ENCODE measurements at places on chromosomes 12 and 14.
A peak's percentile ranks its signal among the peaks of the same experiment; 100 is the strongest.

GRCh38 chr12:28177461-28177860, 12.8 kb upstream of the CCDC91 start:
- DNase-seq, result no peak

- DNase-seq, result no peak
Observed at GRCh38 chr14:57058319-57058718, 210.4 kb downstream of the EXOC5 start.

- DNase-seq, result no peak
Observed at GRCh38 chr12:58924652-58925051, 4.3 kb upstream of the LRIG3 start.

DNA sequence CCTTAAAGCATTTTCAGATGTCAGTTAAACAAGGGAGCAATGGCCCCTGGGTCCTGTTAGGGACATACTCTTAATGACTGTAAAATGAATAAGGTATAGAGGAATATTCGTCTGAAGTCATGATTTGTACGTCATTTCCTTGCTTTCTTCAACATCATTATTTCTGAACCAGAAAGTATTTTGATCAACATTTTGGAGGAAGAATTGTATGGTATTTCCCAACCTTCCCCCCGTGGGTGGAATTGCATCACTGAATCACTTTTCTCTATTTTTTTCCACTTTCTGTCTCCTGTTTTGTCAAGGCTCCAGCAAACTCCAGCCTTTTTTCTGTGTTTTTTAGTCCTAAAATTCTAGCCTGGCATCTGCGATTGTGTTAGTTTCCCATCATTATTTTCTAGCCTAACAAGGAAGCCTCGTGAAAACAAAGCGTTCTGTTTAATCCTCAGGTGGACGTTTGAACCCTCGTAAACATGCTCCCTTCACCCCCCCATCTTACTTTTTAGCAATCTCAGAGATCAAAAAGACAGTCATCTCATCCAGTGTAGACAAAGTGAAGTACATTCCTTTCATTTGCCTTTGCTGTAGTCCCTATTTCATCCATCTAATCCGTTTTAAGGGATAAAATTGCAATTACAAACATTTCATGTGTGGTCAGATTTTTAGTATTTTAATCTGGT, 62.3 kb downstream of the ETV6 start:
- DNase-seq, result no peak

- DNase-seq, result no peak
Observed at GRCh38 chr14:65297744-65298143, 114.8 kb upstream of the FUT8 start.

DNA sequence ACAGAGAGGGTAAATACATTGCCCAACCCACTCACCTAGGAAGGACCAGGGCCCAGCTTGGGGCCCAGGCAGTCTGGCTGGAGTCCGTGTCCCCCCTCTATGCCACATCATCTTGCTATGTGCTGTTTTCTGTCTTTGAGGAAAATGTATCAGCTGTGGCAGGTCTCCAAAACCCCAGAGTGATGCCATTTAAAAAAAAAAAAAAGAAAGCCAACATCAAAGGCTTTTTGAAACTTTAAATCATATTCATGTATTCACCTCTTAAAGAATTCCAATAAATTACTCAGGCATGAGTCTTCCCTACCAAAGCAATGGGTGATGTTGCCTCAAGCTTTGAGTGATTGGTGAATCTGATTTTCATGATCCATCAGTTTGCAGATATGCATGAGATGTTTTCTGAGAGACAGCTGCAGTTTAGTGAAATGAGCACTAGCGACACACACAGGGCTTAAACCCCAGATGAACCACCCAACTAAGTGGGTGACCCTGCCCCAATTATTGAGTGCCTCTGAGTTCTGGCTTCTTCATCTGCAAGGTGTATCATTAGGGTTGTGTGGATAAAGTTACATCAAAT, 6.1 kb downstream of the KRT81 start:
- DNase-seq, result no peak

DNA sequence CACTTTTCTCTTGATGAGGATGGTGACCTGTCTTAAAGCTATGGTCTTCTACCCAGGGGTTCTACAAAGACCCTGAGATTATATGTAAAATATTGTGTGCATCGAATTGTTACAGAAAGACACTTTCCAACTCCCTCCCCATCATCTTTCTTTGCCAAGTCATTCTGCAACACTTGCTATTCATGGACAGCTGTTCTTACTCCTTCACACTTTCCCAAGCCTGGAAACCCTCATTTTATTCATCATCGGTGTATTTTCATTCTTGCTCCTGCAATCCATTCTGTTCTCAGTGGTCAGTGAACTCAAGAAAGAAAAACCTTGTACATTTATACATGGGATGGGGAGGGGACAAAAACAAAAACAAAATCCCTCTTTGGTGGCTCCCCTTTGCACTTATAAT, 90.5 kb upstream of the STXBP6 start:
- no peak for DNase-seq

GRCh38 chr12:6792522-6793201, 3.3 kb downstream of the CD4 start:
- DNase-seq, result no peak

DNA sequence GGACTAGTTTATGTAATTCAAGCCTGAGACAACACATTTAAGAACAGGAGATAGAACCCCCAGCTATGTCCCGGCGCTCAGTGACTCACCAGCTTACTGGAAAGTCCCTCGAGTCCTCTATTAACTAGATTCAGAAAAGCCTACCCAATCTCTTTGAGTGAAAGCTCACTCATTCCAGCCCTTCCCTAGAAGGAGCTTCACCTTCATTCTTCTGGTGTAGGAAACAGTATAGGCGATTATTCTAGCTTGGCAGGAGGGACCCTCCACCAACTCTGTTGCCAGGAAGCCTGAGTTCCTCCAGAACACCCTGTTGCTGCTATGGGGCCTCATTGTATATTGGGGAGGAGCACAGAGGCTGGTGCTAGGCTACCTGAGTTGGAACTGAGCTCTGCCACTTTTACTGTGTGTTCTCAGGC, 57.2 kb upstream of the AEBP2 start:
- peak; percentile 31 for DNase-seq

DNA sequence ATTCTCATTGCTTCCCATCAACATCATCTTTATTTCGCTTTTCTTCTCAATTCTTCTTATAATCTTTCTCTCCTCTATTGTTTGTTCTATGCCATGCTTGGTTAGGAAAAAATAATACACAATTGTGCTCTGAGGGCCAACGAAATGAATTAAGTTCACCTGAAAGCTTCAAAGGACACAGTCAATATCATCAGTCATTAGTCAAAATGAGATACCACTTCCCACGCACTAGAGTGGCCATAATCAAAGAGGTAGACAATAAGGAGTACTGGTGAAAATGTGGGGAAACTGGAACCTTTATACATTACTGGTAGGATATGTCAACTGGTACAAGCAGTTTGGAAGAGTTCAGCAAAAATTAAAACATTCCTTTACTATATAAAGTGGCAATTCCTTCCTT, 91.5 kb downstream of the TMTC1 start:
- DNase-seq, result no peak

DNA sequence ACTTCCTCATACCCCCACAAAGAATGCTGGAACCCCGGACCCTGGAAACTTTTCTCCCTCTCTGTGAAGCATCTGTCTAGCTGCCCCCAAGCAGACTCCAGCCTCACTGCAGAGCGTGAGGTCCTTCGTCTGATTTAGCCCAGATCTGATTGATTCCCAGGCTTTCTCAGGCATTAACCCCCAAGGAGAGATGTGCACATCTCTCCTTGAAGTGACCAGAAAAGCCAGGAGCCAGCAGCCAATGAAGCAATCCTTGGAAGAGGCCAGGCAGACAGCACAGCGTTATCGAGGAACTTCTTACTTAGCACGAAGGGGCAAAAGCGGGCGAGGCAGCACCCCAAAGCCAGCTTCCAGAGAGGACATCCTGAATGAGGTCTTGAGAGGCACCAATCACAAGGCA, 100.7 kb downstream of the ZFP36L1 start:
- no peak for DNase-seq

- DNase-seq, result no peak
Observed at GRCh38 chr14:100146531-100147091, 12.8 kb downstream of the DEGS2 start.

DNA sequence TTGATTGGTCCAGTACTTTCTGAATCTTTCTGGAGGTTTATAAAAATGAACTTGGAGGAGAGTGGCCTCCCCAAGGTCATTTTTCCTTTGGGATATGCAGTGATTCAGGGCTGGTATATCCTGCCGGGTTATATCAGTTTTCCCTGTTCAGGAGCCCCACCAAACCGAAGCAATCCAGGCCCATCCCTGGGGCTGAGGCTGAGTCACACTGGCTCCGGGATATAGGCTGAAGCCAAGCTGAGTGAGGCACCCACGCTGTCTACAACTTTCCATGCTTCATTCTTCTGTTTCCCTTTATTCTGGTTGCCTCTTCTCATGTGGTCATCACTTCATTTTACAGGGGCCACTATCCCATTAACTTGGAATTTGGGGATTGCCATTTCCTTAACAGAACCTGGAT, 3.4 kb downstream of the SSPN start:
- no peak for DNase-seq

- no peak for DNase-seq
Observed at GRCh38 chr12:130993759-130994670, 40.3 kb downstream of the ADGRD1 start.

- no peak for DNase-seq
Observed at GRCh38 chr12:7146228-7146627, 16.1 kb downstream of the CLSTN3 start.

DNA sequence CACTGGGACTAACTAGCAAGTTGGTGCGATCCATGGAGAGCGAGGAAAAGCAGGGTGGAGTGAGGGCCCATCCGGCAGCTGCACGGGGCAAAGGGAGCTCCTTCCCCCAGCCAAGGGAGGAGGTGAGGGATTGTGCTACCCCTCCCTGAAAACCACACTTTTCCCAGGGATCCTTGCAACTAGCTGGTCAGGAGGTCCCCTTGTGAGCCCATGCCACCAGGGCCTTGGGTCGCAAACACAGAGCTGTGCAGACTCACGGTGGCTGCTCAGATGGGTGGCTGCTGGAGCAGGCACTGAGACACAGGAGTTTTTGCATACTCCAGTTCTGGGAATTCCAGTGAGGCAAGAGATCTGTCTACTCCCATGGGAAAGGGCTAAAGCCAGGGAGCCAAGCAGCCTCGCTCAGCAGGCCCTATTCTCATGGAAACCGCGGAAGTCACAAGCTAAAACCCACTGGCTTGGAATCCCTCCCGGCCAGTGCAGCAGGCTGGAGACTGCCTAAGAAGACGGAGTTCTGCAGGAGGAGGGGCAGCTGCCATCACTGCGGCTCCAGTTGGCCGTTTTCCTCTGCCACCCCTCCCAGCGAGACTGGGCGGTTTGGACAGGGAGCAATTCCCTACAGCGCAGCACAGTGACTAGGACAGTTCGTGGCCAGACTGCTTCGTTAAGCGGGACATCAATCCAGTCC, 10.9 kb upstream of the ZNF705A start:
- no peak for DNase-seq

DNA sequence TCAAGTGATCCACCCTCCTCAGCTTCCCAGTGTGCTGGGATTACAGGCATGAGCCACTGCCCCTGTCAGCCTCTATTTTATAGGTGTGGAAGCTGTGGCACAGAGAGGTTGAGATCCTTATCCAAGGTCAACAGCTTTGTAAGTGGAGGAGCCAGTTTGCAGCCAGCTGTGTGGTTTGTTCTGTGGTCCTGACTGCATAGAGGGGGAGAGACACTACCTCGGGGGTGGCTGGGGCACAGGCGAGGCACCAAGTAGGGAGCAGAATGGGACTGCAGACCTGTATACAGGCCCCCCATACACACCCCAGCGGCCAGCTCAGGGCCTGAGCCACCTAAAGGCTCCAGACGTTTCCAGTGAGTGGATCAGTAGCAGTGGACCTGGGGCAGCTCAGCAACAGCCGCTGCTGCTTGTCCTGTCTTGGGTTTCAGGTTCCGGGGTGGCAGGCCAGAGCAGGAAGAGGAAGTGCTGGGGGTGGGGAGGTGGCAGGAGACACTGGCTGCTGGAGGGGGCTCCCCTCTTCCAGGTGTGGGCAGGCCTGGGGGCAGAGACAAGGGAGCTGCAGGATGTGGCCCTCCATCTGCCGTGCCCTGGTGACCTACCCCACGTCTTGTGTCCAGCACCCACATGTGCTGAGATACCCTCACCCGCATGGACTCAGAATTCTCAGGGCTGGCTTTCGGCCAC, 11.0 kb downstream of the ORAI1 start:
- DNase-seq, result peak; percentile 49

- no peak for DNase-seq
Observed at GRCh38 chr12:121505513-121505912, 75.3 kb downstream of the KDM2B start.

DNA sequence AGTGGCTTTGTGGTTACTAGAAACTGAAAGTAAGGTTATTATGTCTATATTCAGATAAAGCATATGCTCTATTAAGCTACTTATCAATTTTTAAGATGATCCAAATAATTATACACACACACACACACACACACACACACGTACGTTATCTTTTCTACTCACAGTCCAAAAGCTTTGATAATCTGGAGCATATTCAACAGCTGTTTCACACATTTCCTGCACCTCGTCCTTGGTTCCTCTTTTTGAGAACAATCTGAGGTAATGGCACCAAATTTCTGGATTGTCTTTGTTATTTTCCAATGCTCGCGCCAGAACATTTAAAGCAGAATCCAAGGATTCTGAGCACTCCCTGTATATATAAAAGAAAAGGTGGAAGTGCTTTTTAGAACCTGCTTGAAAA, 37.5 kb downstream of the ZFC3H1 start:
- DNase-seq, result no peak

DNA sequence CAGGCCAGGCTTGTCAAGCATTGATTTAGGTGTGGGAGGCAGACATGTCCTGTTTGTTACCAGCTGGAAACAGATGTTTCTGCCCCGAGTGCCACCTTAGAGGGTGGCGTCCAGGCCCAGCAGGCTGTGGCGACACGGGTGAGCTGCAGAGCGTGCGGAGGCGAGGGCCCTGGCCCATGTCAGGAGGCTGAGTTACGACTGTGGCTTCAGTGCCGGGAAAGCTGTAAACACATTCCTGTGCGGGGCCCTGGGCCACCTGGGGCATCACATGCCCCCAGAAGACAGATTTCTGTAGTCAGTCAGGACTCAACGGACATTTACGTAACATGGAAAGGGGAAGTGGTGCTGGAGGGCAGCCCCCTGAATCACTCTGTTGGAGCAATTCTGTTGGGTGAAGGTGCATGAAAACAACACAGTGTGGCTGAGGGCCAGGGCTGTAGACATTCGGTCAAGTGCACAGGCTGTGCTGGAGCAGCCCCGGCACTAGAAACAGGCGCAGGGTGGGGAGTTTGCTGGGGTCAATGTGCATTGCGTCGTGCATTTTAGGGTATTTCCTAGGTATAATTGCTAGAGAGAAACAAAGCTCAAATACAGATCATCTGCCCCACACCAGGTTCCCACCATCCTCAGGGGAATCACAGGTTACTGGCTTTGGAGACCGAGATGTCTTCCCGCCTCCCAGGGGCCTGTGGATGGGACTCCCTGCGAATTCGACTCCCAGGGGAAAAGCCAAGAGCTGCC, 291.8 kb downstream of the TMEM121 start:
- no peak for DNase-seq

GRCh38 chr12:117733549-117733805, 235.3 kb downstream of the KSR2 start:
- no peak for DNase-seq

- DNase-seq, result no peak
Observed at GRCh38 chr14:73124180-73124894, 12.0 kb upstream of the PSEN1 start.
